ENCODE measurements at places on chromosomes 1 and 21.
A peak's percentile ranks its signal among the peaks of the same experiment; 100 is the strongest.

DNA sequence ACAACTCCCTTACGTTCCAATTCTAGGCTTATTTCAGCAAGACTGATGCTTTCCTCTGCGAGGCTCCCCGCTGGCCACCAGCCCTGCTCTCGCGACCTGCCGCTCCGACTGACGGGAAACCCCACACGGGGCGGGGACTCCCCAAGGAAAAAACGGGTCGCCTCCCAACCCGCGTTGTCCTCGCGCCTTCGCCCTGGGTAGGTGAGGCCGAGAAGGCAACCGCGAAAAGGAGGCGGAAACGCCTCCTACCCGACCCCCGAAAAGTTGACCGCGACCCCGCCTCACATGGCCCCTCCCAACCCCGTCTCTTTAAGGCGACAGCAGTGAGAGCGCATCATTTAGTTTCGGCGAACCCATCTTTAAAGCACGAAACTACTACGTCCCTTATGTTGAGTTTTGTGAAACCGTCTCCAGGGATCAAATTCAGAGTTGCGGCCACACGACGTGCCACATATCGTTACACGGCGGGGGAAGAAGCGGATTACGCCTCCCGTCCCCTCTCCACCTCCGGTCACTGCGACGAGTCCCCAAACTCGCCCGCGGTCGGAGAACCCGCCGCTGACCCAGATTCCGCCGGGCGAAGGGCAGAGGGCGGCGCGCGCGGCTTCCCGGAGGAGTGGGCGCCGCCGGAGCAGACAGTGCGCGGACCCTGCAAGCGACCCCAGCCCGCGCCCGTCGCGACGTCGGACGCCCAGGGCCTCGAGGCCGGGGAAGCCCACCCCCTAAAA lies 1.2 kb downstream of the ANP32E start:
- peak; percentile 93 for DNase-seq

- no peak for DNase-seq
Observed at GRCh38 chr1:38925391-38925790, 16.2 kb downstream of the RHBDL2 start.

DNA sequence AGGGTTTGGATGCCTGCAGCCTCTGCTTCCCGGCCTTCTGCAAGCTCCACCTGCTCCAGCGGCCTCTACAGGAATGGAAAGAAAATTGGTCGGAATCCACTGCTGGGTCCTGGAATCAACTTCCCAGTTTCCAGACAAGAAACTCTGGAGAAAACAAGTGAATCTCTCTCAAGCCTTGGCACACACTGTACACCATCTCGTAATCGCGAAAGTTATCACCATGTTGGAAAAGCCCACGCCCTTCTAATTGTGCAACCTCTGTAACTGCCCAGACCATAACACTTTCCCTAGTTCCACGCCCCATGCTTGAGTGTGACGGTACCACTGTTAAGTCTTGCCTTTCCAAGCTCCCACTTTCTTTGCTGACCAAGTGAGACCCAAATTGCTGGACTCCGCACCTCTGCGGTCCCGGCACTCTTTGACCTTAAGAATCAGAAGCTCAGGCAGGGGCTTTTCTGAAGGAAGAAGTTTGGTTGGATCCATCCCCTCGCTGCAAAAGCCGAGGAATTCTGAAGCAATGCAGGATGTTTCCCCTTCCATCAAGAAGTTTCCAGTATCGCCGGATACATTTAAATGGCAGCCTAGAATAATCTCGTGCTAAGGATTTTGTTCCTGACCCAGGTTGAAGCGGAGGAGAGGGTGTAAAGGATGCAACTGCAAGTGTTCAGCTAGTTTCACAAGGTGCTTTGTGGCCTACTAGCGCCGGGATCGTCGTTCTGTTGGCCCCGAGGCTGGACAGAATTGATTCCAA lies 6.2 kb downstream of the NR5A2 start:
- no peak for DNase-seq

DNA sequence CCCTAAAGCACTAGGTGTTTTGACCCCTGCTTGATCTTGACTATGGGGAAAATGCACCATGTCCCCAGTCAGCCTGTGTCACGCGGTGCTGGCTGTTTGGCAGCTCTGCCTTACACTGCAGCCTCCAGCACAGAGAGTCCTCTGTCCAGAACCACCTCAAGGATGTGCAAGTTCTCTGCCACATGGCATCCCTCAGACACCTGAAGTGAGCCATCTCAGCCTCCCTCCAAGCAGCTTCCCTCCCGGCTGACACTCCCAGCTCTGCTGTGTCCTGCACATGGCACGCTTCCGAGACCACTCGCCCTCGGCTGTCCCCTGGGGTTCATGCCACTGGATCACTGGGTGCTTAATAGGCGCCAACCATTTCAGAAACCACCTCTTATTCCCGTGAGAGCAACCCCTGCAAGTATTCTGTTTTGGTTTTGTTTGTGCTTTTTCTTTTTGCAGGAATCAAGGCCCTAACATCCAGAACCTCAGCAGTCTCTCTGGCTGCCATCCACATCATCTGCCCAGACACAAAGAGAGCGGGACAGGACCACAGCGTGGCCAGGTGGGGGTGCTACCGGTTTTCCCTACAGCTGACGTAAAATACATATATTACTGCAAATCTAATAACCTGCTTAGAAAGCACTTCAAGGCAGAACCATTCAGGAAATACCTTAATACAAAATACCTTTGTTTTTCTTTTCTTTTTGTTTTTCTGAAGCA lies 45.7 kb downstream of the CAPZB start:
- no peak for DNase-seq

- no peak for DNase-seq
Observed at GRCh38 chr1:26066857-26067256, 573 bp downstream of the TRIM63 start.

All from coronary artery (tissue), 2 donors.